IMR-90 (cell line): ENCODE measurements at places on chromosomes 7 and 10.

- DNase-seq: peak; percentile 39
Observed at GRCh38 chr10:63588436-63589167, 67.4 kb downstream of the REEP3 start.

DNA sequence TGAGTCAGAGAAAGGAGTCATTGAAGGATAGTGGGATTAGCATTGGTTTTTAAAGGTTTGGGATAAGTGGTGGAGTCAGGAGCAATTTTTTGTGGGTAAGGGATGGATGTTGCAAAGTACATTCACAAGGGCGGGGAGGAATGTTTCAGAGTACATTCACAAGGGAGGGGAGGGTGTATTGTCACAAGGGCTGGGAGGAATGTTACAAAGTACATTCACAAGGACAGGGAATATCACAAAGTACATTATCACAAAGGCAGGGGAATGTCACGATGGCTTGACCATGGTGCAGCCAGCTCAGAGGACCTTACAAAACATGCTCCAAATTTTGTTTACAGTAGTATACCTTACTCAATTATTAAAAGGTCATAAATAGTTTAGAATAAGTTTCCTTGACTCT, 30.3 kb downstream of the C1GALT1 start:
- DNase-seq: no peak

- DNase-seq: peak; percentile 4
Observed at GRCh38 chr10:116271593-116272439, 1.2 kb downstream of the GFRA1 start.

DNA sequence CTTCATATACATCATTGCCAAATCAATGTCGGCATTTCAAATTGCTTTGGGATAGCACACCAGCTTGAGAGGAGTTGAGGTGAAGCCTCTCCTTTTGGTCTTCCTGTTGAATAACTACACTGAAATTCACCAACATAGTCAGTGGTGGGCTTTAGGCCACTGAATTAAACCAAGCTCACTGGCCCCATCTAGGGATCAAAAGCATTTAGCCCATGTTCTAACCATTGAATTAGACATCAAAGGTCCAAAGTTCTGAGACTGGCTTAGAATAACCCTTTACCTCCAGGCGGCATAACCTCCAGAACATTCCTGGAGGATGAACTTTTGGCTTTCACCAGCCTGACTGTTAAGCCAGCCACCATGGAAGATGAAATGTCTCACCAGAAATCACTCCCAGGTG, 54.6 kb downstream of the BPGM start:
- peak; percentile 42 for DNase-seq

DNA sequence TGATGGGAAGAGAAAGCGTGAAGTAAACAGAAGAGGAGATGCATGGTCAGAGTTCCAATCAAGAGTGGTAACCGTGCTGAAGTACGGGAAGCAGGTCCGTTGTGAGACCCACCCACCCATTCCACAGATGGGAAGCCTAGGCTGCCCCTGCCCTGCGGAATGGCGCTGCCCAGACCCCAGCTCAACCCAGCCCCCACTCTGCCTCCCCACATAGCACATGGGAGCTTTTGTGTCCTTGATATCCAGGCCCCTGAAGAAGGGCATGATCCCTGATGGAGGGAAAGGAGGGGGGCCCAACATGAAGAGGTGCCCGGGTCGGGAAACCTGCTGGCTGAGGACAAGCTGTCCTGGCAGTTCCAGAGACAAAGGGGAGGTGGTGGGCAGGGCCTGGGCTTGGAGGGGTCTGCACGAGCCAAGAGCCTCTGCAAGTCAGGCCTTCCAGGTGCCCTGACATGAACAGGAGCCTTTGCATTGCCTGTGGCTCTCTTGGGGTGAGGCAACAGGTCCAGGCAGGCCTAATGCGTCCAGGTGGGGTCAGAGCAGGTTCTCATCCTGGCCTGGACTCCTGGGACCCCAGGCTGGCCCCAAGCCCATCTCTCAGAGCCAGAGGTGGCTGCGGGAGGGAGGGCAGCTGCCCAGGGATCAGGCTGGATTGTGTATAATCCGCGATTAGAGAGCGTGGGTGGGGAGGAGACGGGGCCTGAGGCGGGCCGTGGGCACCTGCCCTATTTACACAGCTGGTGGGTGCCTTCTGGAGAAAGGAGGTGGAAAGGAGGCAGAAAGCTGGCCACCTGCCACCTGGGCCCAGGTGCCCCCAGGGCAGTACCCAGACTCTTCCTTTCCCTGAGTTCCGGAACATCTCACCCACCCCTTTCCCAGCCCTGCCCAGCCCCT, 23.5 kb downstream of the YKT6 start:
- no peak for DNase-seq

DNA sequence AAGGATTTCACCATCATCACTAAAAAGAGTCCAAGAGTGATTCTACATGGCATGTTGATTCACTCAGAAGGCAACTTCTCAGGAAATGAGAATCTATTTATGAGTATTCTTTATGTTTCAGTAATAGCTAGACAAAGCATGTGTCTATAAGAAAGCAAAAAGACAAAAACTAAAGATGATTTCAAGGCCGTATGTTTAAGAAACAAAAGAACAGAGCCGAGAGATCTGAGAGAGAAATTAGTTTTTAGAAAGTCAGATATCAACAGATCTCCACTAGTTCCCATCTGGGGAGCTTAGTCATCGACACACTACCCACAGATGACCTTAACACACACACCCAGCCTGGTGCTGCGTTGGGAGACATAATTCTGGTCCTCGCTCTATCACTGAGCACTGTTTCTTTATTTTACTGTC, 21.0 kb downstream of the PIP4K2A start:
- DNase-seq: peak; percentile 84

GRCh38 chr7:55571511-55572377, 558 bp downstream of the VOPP1 start:
- DNase-seq: peak; percentile 22

- peak; percentile 50 for DNase-seq
Observed at GRCh38 chr7:101058355-101058754, 26.9 kb upstream of the TRIM56 start.
